ENCODE measurements at places on chromosomes 7 and 10. TPM values are rescaled to one million over a fixed set of nuclear protein-coding genes. Genes with fewer than 3 reads are reported as not detected.

HOXA5 gene
- 76.0 TPM for polyA plus RNA-seq

GRCh38 chr10:5556576-5556975 is 31.8 kb downstream of the CALML3 start:
- no peak for DNase-seq

DNA sequence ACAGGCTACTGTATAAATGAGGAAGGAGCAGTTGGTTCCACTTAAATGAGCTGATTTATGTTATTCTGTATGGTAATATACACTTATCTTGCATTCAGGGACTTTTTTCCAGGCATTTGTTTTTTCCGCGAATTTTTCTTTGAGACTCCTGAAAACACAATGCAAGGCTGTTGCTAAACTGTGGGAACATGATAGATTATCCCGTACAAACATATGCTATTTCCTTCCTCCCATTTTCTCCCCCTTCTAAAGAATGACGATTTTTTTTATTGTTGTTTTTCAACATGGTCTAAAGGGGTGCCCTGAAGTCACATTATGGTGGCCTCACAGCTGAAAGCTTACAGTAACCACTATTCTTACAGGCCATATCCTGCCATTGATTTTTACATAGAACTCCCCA is 523.9 kb upstream of the NRP1 start:
- no peak for DNase-seq

DNA sequence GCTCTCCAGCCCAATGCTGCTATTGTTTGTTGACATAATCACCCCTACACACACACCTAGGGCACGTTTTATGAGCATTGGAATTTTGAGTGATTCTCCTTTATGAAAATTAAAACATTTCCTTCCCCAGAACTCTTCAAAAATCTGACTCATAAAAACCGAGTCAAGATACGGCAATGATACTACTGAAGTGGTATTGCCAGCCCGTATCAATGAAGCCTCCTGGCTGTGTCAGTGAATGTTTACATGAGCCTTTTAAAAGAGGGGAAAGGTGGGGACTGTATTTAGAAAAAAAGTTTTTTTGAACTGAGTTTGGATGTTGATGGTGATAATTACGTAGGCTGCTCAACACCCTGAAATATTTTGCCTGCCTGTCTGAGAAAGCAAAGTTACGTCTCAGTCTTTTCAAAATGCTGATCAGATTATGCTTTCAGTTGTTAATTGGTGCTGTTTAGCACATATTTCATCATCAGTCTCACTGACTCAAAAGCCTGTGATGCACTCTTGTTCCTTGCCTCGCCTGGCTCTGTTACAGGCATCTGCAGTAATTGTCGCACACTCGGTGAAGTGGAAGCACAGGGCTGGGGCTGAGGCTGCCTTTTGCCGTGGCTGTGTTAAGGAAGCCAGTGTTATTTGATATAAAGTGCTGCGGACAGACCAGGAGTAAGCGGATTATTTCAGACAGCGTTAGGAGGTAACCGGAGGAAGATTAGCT is 157.4 kb upstream of the TCF7L2 start:
- DNase-seq, result no peak

GRCh38 chr7:41224063-41224763 is 478.7 kb downstream of the INHBA start:
- no peak for DNase-seq

DNA sequence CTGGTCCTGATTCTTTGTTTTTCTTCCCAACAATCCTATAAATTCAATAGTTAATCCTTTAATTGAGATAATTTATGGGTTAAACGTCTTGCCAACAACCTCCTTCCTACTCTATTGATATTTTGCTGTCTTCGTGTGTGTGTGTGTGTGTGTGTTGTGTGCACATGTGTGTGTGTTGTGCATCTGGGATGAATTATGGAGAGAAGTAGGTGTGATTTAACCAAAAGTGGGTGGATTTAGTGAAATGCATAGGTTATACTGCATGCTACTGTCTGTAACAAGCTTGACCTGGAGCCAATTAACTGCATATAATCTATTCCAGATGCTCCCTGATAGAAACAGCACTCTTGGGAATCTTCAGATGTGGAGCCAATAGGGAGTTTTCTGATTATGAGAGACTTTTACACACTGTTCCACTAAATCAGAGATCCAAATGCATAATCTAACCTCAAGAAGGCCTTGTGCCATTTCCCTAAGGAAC is 61.2 kb downstream of the SEMA3D start:
- DNase-seq, result peak; percentile 40

DNA sequence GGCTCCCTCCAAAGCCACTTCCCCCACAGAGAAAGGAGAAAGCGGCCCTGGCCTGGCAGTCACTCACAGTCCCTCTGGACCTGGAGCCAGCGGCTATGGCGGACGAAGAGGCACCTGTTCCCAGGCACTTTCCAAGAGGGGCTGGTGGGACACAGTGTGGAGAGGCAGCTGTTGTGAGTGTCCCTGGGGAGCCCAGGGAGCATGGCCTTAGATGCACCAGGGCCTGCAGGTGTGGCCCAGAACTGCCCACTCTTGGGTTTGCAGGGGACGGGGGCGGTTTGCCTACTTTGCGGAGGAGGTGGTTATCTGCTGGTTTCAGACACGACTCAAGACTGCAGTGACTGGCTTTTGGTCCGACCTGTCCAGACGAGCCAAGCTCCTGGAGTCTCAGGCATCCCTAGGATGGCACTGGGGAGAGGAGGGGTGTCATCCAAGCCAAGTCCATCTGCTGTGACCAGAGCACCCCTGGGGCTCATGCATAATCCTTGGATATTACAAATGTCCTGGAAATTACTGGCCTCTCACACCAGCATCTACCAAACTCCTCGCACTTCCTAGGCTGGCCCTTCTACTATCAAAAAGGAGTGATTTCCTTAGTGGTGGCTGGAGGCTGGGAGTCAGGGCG is 18.4 kb downstream of the CTBP2 start:
- no peak for DNase-seq

GRCh38 chr7:55072251-55072650 is 53.4 kb downstream of the EGFR start:
- no peak for DNase-seq

- DNase-seq, result no peak
Measured at GRCh38 chr7:151964951-151965350, 8.7 kb downstream of the GALNTL5 start.

DNA sequence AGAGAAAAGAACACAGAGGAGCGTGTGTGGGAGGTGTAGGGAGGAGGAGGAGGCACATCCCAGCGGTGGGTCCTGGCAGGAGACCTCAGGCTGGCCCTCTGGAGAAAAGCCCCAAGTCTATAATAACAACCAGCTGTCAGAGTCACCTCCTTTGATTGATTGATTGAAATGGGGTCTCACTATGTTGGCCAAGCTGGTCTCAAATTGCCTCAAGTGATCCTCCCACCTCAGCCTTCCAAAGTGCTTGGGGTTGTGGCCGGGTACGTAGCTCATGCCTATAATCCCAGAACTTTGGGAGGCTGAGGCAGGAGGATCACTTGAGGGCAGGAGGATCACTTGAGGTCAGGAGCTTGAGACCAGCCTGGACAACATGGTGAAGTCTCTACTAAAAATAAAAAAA is 103.0 kb upstream of the ANLN start:
- DNase-seq, result no peak

- DNase-seq, result no peak
Measured at GRCh38 chr7:57220746-57221145, 88.5 kb upstream of the ZNF479 start.

Data from left kidney (tissue), 8 donors.